ENCODE measurements at places on chromosomes 4 and X.
A peak's percentile ranks its signal among the peaks of the same experiment; 100 is the strongest.

- DNase-seq = peak; percentile 6
Observed at GRCh38 chrX:86806786-86807185, 658.5 kb downstream of the DACH2 start.

DNA sequence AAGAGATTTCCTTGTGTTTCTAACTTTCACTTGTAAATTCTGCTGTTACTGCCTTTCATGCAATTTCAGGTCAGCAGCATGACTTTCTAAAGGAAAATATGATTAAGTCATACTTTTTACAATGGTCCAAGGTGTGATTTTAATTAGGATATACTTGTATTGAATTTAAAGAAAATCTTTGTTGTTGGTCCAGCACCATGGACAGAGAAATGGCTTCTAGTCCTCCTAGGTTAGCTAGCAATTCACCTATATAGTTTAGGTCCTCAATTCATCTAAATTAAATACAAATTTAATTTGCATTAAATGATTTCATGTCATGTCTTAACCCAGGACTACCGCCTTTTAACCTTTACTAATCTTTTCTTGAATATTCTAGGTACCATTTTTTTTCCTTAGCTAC lies 304.9 kb upstream of the RPS6KA3 start:
- peak; percentile 34 for DNase-seq

GRCh38 chr4:21097026-21097425 lies 396.8 kb downstream of the PACRGL start:
- DNase-seq = peak; percentile 61

DNA sequence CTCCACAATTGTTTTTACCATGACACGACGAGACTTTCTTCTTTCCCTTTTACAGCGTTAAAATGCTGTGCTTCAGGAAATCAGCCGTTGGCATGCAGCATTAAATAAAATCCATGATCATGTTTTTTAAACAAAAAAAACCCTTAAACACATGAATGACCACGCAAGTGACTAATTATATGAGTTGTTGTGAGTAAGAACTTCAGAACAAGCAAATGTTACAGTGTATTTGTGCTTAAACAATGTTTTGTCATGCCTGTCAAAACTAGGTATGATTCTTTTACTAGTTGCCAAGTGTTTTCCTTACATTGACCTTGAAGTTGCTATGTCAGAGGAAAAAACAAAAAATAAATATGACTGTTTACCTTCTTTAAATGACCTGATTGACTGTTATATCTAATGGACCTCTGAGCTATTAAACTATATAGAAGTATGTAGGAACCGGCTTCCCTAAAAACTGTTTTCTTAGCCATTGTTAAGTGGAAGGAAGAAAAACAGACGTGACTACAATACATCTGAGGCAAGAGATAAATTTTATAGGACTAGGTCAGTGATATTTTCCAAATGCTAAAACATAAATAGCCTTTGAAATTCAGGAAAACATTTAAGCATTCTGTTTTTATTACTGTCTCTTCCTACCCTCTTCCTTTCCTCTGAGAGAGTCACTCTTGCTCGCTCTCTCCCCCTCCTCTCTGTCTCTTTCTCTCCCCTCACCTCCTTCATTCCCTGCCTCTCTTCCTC lies 197.1 kb downstream of the PALLD start:
- DNase-seq = peak; percentile 69
